Iris pigment epithelial cell (primary cell): ENCODE measurements at places on chromosomes 11 and 22.
A peak's percentile ranks its signal among the peaks of the same experiment; 100 is the strongest.

DNA sequence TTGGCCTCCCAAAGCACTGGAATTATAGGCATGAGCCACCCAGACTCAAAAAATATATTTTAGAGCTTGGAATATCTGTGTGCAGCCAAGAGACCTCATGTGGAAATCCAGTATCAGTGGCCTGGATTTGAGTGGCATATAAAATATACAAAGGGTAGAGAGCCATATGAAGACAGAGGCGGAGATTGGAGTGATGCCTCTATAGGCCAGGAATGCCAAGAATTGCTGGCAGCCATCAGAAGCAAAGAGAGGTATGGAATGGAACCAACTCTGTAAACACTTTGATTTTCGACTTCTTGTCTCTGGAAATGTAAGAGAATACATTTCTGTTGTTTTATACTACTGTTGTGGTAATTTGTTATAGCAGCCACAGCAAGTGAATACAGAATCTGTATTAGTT lies 123.0 kb downstream of the PLEKHA7 start:
- DNase-seq, result peak; percentile 18

- DNase-seq, result peak; percentile 36
Observed at GRCh38 chr22:45485261-45485660, 17.4 kb upstream of the FBLN1 start.

- DNase-seq, result no peak
Observed at GRCh38 chr11:94922321-94923003, 50.9 kb downstream of the CWC15 start.

DNA sequence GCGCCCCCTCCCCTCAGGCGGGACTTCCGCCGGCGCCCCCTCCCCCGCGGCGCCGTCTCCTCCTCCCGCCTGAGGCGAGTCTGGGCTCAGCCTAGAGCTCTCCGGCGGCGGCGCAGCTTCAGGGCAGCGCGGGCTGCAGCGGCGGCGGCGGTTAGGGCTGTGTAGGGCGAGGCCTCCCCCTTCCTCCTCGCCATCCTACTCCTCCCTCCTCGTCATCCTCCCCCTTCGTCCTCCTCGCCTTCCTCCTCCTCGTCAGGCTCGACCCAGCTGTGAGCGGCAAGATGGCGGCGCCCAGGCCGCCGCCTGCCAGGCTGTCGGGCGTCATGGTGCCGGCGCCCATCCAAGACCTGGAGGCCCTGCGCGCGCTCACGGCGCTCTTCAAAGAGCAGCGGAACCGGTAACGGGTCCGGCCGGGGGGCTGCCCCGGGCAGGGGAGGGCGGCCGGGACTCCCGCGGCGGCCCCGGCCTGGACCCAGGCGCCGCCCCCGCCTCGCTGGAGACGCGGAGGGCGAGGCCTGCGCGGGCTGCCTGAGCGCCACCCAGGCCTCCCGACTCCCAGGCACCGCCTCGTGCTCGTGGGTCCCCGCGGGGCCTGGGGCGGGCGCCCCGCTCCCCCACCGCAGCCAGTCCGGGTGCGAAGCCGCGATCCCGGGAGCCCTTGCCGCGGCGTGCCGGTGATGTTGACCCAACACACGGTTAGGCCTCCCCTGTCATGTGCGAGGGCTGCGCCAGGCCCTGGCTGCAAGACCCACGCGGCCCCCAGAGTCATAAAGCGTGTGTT lies at the start of gene ATXN10:
ATXN10 (plus strand) TSS at position 52 of the 781 bp plus-strand sequence; CDS start at position 282, 230 bp downstream.
- peak; percentile 68 for DNase-seq

- DNase-seq, result peak; percentile 68
Observed at GRCh38 chr11:3781423-3781822, 15.9 kb downstream of the NUP98 start.
